Karpas-422 (cell line): ENCODE measurements at places on chromosomes 16 and 17. TPM values are rescaled to one million over a fixed set of nuclear protein-coding genes. Genes with fewer than 3 reads are reported as not detected.

- DNase-seq = peak; percentile 64
- no peak overlapping the region for H3K4me3 ChIP-seq
- H3K4me1 ChIP-seq = no peaks in the 10 kb centered on the region
- no peaks in the 10 kb centered on the region for H3K27me3 ChIP-seq
- no peak overlapping the region for H3K27ac ChIP-seq
Measured at GRCh38 chr17:34797720-34798119, 163.5 kb downstream of the CCT6B start.

- H3K36me3 ChIP-seq = no peaks in the 10 kb centered on the region
- H3K27ac ChIP-seq = no peak overlapping the region
- no peak overlapping the region for H3K4me3 ChIP-seq
- no peaks in the 10 kb centered on the region for H3K4me1 ChIP-seq
- DNase-seq = no peak
Measured at GRCh38 chr17:61221597-61222471, 177.8 kb upstream of the TBX2 start.

DNA sequence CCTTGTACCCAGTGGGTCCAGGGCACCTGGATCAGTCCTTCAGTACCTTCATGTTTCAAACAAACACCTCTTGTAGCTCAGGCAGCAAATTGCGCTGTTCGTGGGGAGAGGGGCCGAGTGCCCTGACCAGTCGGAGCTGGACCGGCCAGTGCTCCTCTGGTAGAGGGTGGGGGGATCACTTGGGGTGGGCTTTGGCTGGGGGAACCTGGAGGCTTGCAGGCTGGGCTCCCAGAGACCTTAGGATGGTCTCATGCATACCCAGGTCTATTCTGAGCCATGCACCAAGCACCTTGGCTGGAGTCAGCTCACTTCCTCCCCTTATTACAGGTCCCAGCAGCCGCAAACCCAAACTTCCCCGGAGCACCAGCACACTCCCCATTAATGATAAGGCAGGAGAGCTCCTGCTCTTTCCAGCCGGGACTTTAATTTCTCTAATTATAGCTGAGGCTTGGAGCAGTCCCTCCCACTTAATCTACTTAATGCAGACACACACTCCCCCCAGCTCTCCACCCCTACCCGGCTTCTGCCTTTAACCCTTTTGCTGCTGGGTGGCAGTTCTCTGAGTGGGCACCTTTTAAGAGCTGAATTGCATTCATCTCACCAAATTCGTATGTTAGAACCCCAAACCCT lies 26.3 kb upstream of the MGAT5B start:
- no peak for DNase-seq
- H3K4me1 ChIP-seq = peaks cover 79% of the 10 kb centered on the region
- H3K36me3 ChIP-seq = no peaks in the 10 kb centered on the region
- H3K27ac ChIP-seq = no peak overlapping the region

- no peak overlapping the region for H3K27ac ChIP-seq
- no peaks in the 10 kb centered on the region for H3K4me1 ChIP-seq
- H3K4me3 ChIP-seq = no peak overlapping the region
- H3K27me3 ChIP-seq = no peaks in the 10 kb centered on the region
Measured at GRCh38 chr17:10197362-10197720, 1.1 kb downstream of the GAS7 start.

DNA sequence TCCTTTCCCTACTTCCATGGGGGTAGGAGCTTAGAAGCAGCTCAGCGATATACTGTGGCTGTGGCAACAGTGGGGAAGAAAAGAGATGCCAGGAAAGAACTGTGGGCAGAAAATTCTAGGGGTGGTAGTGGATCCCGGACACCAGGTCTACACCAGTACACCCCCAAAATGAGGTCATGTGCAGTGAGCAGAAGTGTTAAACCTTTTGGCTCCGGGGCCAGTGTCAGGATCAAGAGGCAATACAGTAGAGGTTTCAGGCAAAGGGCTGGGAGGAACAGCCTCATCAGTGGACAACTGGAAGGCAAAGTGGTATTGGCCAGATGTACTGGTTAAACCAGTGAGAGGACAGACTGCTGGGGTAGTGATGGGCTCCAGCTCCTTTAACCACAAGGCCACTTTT lies 163.1 kb upstream of the CCL2 start:
- H3K4me3 ChIP-seq = no peak overlapping the region
- H3K27ac ChIP-seq = no peak overlapping the region
- H3K4me1 ChIP-seq = no peaks in the 10 kb centered on the region
- no peak for DNase-seq
- H3K36me3 ChIP-seq = no peaks in the 10 kb centered on the region

- H3K4me1 ChIP-seq = no peaks in the 10 kb centered on the region
- DNase-seq = no peak
- no peaks in the 10 kb centered on the region for H3K36me3 ChIP-seq
- no peaks in the 10 kb centered on the region for H3K27me3 ChIP-seq
- no peak overlapping the region for H3K27ac ChIP-seq
Measured at GRCh38 chr17:27390540-27390939, 65.7 kb upstream of the KSR1 start.

GRCh38 chr17:56593086-56593645 lies 333 bp upstream of the NOG start:
- no peak overlapping the region for H3K4me3 ChIP-seq
- no peaks in the 10 kb centered on the region for H3K36me3 ChIP-seq
- no peaks in the 10 kb centered on the region for H3K27me3 ChIP-seq
- no peak for DNase-seq

DNA sequence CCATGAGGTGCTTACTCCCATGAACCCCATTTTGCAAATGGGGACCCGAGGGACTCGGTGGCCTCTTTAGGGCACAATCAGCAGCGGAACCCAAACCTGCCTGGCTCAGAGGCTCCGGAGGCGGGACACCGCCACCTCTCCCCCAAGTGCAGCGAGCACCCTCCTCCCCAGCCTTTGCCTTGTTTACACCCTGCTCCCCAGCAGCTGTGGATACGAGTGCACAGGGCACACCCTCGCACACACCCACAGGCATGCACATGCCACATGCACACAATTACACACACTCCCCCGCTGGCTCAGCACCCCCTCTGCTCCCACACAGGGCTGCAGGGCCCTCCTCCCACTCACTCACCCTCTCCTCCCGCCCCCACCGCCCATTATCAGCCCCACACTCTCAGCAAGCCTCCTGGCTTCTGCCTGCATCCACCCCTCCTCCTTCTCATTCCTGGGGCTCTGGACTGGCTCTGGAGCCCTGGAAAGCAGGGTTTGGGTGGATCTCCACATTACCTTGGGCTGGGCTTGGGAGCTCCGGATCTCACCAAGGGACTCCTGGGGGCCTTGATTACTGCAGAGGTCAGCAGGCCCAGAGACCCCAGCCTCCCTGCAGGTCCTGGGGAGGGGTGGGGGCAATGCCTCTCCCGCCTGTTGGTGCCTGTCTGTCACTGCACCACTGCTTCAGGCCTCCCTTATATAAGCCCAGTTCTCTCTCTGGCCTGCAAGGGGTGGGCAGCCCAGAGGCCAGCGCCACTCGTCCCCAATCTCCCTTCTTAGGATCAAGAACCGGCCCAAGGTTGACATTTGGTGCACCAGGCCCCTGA lies 6.4 kb downstream of the PDK2 start:
- H3K4me3 ChIP-seq = peak overlapping the region; percentile 35; the same call in 1 of the 2 replicates
- H3K4me1 ChIP-seq = peaks cover 16% of the 10 kb centered on the region
- no peak overlapping the region for H3K27ac ChIP-seq
- H3K27me3 ChIP-seq = no peaks in the 10 kb centered on the region
- DNase-seq = peak; percentile 78

DNA sequence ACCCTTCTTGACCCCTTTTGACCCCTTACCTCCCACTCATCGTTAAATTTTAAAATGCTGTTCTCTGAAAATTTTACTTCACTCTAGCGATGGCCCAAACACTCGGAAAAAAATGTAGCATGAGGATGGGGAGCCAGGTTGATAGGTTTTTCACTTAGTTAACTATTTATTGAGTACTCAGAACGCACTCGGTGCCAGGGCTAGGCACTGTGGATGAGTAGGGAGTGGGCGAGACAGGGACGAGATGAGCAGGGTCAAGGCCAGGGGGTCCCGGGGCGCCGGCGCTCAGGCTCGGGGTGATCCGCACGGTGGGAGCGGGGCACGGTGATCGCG lies 392 bp downstream of the ZSCAN32 start:
- H3K4me3 ChIP-seq = peak overlapping the region; percentile 88
- peaks cover 8% of the 10 kb centered on the region for H3K4me1 ChIP-seq
- peaks cover 63% of the 10 kb centered on the region for H3K36me3 ChIP-seq
- DNase-seq = no peak

DNA sequence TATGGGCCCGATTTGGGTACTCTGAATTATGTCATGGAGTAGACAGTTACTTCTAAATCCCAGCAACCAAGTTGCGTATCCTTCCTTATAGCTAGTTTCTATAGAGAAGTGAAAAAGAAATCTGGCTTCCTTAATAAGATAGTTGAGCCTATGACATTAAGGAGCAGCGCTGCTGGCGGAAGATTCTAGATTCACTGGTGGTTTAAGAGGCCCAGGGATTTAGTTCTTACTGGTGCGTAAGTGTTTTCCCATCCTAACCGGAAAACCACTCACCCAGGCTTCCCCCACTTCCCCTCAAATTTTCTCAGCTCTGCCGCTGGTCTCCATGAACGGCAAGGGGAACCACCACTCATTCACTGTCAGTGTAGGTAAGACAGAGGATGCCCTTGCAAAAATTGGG lies 230.4 kb downstream of the CPPED1 start:
- H3K4me1 ChIP-seq = no peaks in the 10 kb centered on the region
- no peak overlapping the region for H3K27ac ChIP-seq
- H3K4me3 ChIP-seq = no peak overlapping the region
- no peaks in the 10 kb centered on the region for H3K27me3 ChIP-seq
- DNase-seq = no peak

DNA sequence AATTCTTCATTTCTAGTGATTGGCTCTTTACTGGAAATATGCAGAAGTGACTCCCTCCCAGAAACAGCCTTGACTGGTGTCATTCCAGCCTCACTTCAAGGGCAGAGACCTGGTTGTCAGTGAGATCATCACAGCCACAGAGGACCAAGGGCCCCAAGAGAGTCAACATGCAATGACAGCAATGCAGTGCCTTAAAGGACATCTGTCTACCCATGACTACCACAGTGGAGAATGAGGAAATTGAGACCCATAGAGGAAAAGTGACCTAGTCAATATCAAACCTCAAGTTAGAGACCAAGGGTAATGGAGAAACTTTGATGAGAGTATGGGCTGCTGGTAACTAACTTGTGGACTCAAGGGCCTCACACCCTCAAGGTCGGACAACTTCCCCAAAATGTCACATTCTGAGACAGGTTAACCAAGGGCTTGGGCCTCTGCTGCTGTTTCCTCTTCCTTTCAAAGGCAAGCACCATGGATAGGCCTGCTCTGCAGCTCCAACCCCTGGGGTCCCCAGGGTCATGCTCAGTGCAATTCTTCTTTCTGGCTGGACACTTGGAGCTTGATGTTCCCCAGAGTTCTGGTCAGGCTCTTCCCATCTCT lies 11.3 kb downstream of the NOG start:
- H3K36me3 ChIP-seq = no peaks in the 10 kb centered on the region
- no peak overlapping the region for H3K4me3 ChIP-seq
- no peaks in the 10 kb centered on the region for H3K4me1 ChIP-seq

- no peak for DNase-seq
- H3K4me3 ChIP-seq = no peak overlapping the region
- H3K27me3 ChIP-seq = no peaks in the 10 kb centered on the region
- H3K27ac ChIP-seq = no peak overlapping the region
Measured at GRCh38 chr17:47264166-47264565, 10.5 kb downstream of the ITGB3 start.

- peaks cover 22% of the 10 kb centered on the region for H3K4me1 ChIP-seq
- no peaks in the 10 kb centered on the region for H3K27me3 ChIP-seq
- no peak overlapping the region for H3K27ac ChIP-seq
Measured at GRCh38 chr17:40242774-40243173, 23.7 kb downstream of the WIPF2 start.

DNA sequence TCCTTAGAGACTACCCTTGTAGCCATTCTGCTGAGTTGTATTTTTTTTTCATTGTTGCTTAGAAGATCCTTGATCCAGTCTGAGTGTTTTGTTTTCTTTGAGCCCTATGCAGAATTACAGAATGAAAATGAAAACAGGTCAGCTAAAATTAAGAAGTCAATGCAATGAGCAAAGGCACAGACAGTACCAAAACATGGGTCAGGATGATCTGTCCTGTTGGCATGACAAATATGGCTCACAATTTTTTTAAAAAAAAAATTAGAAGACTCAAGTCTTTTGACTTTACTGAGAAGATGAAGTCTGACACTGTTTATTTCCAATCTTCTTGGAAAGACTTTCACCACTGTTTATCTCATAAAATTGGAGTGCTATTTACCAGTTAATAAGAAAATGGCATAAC lies 32.4 kb downstream of the KCNJ16 start:
- H3K4me1 ChIP-seq = peaks cover 23% of the 10 kb centered on the region
- DNase-seq = no peak
- H3K36me3 ChIP-seq = no peaks in the 10 kb centered on the region
- H3K27me3 ChIP-seq = no peaks in the 10 kb centered on the region
- H3K27ac ChIP-seq = no peak overlapping the region

- H3K27ac ChIP-seq = no peak overlapping the region
- no peak for DNase-seq
- H3K36me3 ChIP-seq = no peaks in the 10 kb centered on the region
- no peak overlapping the region for H3K4me3 ChIP-seq
Measured at GRCh38 chr16:82633964-82634600, 7.3 kb downstream of the CDH13 start.

DNA sequence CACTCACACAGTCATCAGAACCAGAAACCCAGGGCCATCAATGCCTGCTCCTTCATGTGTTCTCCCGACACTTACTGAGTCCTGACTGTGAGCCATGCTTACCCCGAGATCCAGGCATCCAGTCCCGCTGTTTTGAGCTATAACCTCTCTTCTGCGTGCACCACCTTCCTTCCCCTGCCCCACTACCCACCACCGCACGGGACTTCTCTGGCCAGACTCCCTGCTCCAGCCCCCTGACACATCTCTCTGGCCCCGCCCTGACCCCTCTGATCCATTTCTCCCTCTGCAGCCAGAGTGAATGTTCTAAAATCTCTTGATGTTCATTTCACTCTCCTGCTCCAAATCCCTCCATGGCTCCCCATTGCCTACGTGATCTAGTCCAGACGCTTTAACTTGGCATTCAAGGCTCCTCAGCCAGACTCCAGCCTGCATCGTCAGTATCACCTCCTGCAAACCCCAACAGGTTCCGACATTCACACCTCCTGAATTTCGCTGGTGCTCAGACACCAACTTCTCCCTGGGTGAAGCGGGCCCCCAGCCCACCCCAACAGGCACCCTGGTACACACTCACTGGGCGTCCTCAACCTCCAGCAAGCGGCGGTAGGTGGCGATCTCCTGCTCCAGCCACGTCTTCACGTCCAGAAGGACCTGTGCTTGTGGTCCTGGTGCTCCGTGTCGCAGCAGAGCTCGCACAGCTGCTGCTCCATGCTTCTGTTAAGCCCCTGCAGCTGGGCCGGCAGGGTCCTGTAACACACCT lies 3.1 kb upstream of the KRT17 start:
- H3K36me3 ChIP-seq = no peaks in the 10 kb centered on the region
- H3K4me1 ChIP-seq = peaks cover 18% of the 10 kb centered on the region
- DNase-seq = no peak
- H3K27me3 ChIP-seq = no peaks in the 10 kb centered on the region
- H3K27ac ChIP-seq = no peak overlapping the region

SLFN14 gene
- total RNA-seq = 0.11 TPM in 1 of 2 replicates, not detected in the other

SCNN1B gene
- total RNA-seq = not detected in 2 replicates

ZNF652 gene
- 47.7 and 84.1 TPM in 2 replicates for total RNA-seq

CNTNAP4 gene
- total RNA-seq = 1.7 and 1.8 TPM in 2 replicates

ERAL1 gene
- total RNA-seq = 19.5 and 46.2 TPM in 2 replicates

ZNF689 gene
- 6.9 and 7.5 TPM in 2 replicates for total RNA-seq

RCVRN gene
- total RNA-seq = not detected in 2 replicates

HSPB9 gene
- 0.29 and 0.37 TPM in 2 replicates for total RNA-seq
